Brain microvascular endothelial cell (primary cell): ENCODE measurements at places on chromosomes 2 and 18.

GRCh38 chr2:65487404-65487803 is 55.0 kb upstream of the SPRED2 start:
- no peak for DNase-seq

- DNase-seq: no peak
These were observed 213.2 kb downstream of the KCNJ3 start for GRCh38 chr2:154911729-154912128.

DNA sequence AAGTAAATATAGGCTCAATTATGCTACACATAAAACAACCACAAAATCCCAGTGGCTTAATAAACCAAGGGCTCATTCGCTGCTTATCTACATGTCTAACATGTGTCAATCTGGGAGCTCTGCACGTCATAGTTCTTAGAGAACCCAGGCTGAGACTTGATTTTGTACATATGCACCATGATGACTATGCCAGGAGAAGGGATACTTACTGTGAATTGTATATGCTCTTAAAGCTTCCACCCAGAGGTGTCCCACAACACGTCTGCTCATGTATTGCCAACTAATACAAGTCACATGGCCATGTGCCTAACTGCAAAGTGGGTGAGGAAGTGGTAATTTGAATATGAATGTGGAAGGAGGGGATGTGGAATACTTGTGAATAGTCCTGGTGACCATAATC is 262.1 kb downstream of the CPS1 start:
- DNase-seq: no peak

GRCh38 chr2:119024152-119024551 is 82.2 kb downstream of the MARCO start:
- no peak for DNase-seq

- DNase-seq: peak; percentile 66
These were observed 134.8 kb upstream of the THUMPD2 start for GRCh38 chr2:39913648-39914461.

DNA sequence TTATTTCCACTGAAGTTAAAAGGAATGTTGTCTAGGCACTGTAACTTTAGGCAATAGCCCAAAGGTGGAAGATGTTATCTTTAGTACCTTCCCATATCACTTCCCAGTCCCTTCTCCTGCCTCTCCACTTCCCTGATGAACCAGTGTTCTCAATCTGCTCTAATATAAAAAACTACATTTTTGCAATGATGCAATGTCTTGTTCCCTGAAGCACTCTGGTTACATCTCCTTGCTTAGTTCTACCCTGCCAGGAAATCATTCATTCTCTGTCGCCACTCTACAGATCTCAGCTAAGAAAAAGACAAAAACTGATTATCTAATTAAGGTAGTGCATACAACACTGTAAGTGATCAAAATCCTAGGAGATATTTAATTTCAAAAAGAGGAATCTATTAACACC is 71.3 kb downstream of the BAZ2B start:
- no peak for DNase-seq

DNA sequence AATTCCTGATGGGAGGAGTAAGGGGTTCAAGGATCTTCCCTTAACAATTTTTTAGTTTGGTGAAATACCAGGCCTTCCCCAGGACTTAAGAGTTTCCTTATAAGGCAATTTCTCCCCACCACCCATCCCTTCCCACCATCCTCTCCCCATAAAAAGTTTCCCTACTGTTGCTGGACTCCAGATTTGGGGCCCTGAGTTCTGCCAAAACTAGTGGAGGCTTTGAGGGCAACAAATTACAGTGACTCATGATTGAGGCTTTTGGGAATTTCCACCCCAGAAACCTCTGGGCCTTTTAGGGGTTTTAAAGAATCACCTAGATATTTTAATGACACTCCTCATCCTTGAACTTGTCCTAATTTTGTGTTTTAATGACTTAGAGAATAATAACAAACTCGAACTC is 14.3 kb upstream of the EN1 start:
- DNase-seq: no peak

DNA sequence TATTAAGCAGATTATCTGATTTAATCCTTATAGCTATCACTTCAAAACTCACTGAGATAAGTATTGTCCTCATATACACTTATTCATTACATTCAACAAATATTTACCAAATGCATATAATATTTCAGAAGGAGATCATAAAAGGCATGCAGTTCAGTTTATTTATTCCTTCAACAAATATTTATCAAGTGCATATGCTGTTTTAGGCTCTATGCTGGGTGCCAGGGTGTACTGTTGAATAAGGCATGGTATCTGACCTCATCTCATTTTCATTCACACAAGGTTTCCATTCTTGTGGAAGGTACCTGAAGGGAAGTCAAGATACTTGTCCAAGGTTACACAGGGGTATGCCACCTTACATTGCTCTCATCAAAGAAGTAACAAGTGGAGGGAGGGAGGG is 213.0 kb downstream of the INSIG2 start:
- DNase-seq: no peak

GRCh38 chr2:74037379-74037860 is 52.7 kb downstream of the TET3 start:
- DNase-seq: peak; percentile 12

DNA sequence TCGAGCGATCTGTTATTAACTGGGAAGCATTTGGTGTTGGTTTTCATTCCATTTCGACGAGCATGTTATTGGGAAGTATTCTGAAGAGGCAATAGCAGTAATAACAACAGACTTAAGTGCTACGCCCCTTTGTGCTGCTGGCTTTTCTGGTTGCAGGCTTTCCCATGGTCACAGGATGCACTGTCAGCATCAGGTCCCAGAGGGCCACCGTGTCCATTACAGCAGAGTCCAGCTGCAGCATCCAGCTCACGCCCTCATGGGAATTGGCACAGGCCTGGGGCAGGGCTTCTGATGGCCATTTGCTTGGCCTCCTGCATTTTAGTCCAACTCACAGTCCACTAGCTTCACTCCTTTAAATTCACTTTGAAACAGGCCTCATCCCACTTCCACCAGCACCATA is 44.4 kb downstream of the BCL2L11 start:
- no peak for DNase-seq

DNA sequence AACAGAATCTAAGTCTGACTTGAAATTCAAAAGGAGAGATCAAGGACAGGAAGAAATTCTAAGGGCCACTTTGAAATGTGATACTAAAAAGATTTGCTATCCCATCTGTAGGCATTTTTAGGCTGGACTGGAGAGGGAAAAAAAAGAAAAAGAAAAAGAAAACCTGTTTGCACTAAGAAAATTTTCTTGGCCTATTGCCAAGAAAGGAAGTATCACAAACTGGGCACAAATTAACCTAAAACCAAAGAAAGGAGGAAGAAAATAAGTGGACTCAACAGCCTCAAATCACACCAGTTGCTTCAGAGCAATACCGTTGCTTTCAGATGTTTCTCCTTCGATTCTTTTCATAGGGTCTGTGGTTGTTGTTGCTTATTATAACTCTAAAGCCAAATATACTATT is 287.9 kb upstream of the VRK2 start:
- DNase-seq: no peak

GRCh38 chr18:30094556-30094955 is 948.0 kb downstream of the DSC3 start:
- DNase-seq: no peak
